ENCODE measurements at places on chromosomes 2 and 18.

DNA sequence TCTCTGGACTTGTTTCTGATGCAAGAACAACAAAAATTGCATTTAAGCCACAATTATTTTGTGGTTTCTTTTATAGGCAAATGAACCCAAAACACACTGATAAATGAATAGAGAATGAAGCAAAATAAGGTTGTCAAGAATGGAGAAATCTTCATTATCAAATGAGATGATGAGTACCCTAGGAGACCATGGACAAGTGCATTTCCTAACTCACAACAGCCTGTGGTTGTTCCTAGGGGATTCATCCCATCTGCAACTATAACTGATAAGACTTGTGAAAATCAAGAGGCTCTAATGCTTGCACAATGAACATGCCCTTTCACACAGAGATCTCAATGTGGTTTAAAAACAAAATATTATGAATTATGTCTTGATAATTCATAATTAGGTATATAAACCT, 159.9 kb downstream of the PDE1A start:
- no peak for DNase-seq

- DNase-seq, result no peak
These were observed 10.5 kb upstream of the ZNF513 start for GRCh38 chr2:27390822-27391679.

- no peak for DNase-seq
These were observed 308.2 kb downstream of the EN1 start for GRCh38 chr2:118539290-118539689.

GRCh38 chr18:10076502-10077030, 162.8 kb downstream of the VAPA start:
- no peak for DNase-seq

GRCh38 chr2:53438100-53438499, 329.5 kb upstream of the CHAC2 start:
- DNase-seq, result no peak

- DNase-seq, result no peak
These were observed 31.9 kb upstream of the BMPR2 start for GRCh38 chr2:202344178-202344577.

- no peak for DNase-seq
These were observed 530.0 kb downstream of the BCL11A start for GRCh38 chr2:60023256-60023985.

DNA sequence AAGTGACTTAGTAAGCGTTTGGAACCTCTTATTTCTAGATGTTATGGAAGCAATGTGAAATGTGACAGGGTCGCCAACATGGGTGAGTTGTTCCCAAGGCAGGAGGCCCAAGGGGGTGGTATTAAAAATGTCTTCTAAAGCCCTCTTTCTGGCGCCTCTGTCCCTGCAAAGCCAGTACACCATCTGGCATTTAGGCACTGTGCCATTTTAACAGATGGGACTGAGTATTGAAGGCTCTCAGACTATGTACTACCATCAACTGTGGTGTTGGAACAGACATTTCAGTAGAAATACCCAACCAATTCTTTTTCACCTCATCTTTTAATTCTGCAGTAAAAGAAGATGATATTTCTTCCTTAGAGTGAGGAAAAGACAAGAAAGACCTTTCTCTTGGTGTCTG, 384.5 kb upstream of the MMADHC start:
- no peak for DNase-seq

DNA sequence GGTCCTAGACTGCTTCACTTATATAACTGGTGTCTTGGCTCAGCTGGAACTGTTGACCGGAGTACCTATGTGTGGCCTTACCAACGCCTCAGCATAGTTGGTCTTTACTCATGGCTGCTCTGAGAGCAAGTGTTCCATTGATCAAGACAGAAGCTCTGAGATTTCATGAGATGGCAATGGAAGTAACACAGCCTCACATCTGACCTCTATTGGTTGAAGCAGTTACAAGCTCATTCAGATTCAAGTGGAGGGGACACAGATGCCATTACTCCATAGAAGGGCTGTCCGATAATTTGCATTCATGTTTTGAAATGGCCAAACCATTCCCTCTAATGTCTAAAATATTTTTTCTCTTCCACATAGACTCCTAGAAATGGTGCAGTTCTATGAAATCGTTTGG, 46.4 kb upstream of the STK39 start:
- no peak for DNase-seq

DNA sequence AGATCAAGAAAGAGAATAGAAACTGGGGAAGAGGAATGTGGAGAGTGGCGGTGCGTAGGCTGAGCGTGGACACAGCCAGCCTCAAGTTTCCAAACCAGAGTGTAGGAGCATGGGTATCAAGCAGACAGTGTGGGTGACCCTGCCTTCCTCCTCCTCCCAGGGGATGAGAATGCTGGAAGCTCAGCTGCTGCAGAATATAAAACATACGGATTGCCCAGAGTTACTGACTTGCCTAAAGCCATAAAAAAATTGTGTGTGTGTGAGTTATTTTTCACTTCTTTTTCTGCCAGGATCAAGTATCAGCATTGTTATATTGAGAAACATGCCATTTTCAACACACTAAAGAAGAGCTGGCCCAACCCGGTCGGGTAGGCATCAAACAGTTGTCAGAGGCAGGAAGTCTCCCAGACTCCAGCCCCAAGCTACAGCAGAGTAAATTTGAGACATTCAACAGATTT, 333.3 kb upstream of the ACVR2A start:
- no peak for DNase-seq

GRCh38 chr2:60423505-60423904, 129.9 kb downstream of the BCL11A start:
- no peak for DNase-seq

- DNase-seq, result no peak
These were observed 60.0 kb downstream of the TMEM131 start for GRCh38 chr2:97935719-97936161.

- DNase-seq, result no peak
These were observed 3.7 kb downstream of the SMC6 start for GRCh38 chr2:17749753-17750438.

DNA sequence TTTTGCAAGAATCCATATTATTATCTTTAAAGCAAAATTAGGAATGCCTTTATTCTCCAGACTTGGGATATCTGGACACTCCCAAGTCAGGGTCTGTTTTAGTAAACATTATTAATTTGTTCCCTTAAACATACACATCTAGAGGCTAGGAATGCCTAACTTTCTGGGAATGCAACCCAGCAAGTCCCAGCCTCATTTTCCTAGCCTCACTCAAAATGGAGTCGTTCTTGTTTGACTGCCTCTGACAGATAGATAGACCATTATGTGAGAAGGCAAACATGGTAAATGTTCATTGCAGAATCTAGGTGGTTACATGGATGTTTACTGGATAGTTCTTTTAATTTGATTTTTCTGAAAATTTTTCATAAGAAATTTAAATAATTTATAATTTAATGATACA, 270.1 kb upstream of the STON1 start:
- DNase-seq, result no peak

DNA sequence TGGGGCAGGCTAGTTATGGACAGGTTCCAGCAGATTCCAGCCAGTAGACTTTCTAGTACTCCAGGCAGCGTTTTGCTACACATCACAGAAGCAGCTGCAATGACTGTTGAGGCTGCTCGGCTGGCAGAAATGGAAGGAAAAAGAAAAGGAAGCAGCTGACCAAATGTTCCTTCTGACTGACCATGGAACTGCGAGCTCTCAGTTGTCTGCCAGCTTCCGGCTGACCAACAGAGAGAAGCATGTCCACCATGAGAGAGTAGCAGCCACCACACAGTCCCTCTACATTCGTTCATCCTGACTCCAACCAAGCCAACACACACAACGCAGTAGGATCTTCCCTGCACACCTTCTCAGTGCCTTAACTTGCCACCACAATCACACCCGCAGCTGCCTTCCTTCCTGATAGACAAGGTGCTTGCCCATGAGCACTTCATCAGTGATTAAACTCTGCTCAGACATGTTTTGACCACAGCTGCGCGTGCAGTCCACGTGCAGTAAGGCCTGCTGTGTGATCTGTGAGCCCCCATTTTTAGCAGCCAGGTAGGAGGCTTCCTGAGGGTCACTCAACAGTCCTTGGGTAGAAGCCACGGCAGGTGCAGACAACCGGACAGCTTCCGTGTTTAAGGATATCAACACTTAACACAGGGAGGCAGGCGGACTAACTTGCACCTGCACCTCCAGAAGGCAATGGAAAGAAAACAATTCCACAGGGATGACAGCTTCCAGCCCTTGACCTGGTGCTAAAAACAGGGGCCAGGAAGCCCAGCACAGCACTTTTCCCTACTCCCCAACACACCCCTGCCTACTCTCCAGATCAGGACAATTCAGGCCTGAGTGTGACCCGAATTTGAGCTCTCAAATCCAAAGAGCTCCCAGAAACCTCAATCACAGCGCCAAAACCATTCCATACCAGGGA, 996 bp downstream of the TGFBRAP1 start:
- DNase-seq, result no peak

DNA sequence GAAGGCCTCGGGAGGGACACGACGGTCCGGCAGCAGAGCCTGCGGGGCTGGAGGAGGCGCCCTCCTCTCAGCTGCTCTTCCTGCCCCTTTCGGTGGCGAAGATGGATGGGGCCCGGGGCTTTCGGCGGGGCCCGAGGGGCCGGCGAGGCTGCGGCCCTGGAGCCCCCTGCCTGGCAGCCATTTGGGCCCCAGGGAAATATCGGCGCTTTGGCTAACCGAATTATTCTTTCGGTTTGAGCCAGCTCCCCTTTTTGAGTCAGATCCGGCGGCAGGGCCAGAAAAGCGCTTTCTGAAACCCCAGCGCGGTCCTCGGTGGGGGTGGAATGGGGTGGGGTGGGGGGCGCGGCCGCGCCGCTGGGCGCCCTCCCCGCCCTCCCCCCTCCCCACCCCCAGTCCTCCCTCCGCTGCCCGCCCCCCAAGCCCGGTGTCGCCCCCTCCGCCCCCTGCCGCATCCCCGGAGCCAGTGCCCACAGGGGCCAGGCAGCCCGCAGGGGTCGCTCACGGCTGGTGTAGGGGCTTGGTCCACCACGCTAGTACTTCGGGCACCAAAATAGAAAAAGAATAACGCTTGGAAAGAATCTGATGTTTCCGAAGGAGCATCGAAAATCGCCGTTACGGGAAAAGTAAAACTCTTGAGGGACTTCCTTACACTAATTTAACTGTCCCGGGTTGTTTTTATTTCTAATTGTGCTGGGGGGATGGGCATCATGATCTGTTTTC, 9.1 kb upstream of the ARID5A start:
- DNase-seq, result no peak

DNA sequence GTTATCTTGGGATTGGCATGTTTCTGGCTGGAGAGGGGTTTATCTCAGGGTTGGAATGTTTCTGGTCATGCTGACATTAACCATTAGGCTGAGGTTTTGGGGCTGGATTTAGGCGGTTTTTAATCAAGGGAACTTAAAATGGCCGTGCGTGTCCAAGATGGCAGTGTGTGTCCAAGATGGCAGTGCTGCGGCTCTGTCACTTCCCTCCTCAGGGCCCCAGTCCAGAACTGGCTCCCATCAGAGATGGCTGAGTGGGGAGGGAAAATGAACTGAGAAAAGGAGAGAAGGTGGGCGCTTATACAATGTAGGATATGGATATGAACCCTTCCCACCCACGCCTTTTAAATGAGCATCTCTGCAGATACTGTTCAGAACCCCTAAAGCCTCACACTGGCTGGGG, 175.5 kb upstream of the MYT1L start:
- no peak for DNase-seq

DNA sequence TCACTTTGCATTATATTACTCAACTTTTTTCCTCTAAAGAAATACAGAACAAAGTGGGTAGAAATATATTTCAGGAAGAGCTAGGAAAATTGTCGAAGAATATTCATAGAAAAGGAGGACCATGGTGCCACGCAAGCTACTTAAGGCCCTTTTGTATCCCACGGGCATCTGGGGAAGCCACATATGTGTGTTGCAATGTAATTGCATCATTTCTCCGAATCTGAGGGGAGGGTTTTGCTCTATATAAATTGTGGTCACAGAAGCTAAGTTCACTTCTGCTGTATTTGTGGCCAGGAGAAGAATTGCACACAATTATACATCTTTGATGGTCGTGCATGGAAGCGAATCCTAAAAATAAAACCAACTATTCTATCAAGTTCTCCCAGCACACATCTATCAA, 360.3 kb downstream of the IRS1 start:
- no peak for DNase-seq

- no peak for DNase-seq
These were observed 124.4 kb downstream of the INHBB start for GRCh38 chr2:120470041-120470965.

- DNase-seq, result no peak
These were observed 52.3 kb downstream of the HIBCH start for GRCh38 chr2:190267302-190267701.

GRCh38 chr2:191315365-191315752, 70.2 kb downstream of the MYO1B start:
- no peak for DNase-seq

GRCh38 chr2:157771234-157771633, 104.9 kb downstream of the ACVR1 start:
- DNase-seq, result no peak

- DNase-seq, result no peak
These were observed 533 bp downstream of the DHX57 start for GRCh38 chr2:38875227-38875575.

GRCh38 chr2:145161656-145162055, 641.7 kb upstream of the ZEB2 start:
- no peak for DNase-seq

GRCh38 chr2:151654085-151654484, 80.2 kb downstream of the NEB start:
- DNase-seq, result no peak

GRCh38 chr2:238710032-238710735, 137.7 kb upstream of the TWIST2 start:
- no peak for DNase-seq

DNA sequence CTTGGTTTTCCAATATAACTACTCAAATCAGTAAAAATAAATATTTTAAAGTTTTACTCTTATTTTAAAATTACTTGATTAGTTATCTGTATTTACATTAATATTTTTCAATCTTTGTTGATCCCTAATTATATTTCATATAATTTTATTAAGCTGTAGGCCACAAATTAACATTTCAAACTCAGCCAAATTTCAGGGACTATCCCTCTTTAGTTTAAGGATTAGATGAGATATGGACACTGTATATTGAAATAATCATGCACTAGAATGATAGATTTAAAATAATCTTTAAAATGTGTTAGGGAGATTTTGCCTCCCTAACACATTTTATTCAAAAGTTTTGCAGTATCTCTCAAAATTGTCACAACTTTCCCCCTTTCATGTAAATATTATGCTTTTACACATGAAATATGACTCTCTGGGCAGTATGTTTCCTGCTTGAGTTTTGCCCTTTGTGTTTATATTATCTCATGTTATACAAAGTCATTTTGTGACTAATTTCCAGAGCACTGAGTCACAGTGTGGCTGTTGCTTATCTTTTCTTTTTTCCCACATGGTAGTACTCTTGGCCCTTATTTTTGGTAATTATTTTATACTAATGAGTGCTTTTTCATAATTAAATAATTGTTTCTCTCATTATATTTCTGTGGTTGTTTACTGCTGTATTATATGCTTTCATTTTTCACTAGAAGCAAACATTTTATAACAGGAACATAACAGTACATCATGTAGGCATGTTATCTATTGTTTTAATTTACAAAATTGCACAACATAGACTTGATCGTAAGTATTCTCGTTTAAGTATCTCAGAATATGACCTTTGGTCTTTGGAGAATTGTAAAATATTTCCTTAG, 1.2 kb downstream of the TFPI start:
- no peak for DNase-seq

GRCh38 chr2:126790987-126791780, 107.5 kb upstream of the TEX51 start:
- no peak for DNase-seq
